ENCODE measurements at places on chromosomes 5 and 9. TPM values are rescaled to one million over a fixed set of nuclear protein-coding genes. Genes with fewer than 3 reads are reported as not detected.

Gene SLIT3
- total RNA-seq, result 30.8 TPM

- peaks cover 12% of the 10 kb centered on the region for H3K4me1 ChIP-seq
- H3K4me3 ChIP-seq, result no peak overlapping the region
- H3K27ac ChIP-seq, result no peak overlapping the region
Observed at GRCh38 chr5:142215915-142216681, 107.5 kb downstream of the NDFIP1 start.

- no peaks in the 10 kb centered on the region for H3K27me3 ChIP-seq
- no peak overlapping the region for H3K4me3 ChIP-seq
- H3K27ac ChIP-seq, result no peak overlapping the region
Observed at GRCh38 chr5:62354028-62354874, 48.2 kb downstream of the KIF2A start.

DNA sequence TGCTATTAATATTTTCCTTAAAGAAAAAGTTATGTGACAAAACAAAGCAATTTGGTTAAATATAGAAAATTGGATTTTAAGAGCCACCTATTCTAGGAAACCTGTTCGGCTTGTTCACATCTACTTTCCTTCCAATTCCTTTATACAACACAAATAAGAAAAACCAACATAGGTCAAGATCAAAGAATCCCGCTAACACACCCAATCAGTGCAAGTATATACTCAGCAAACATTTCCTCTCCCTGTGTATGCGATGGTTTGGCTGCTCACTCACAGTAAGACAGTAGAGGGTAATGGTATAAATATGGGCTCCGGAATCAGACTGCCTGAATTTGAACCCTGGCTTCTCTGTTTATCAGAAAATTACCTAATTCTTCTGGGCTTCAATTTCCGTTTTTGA is 757.5 kb upstream of the ZNF608 start:
- no peak for DNase-seq
- H3K4me3 ChIP-seq, result no peak overlapping the region
- H3K36me3 ChIP-seq, result no peaks in the 10 kb centered on the region
- H3K27me3 ChIP-seq, result no peaks in the 10 kb centered on the region

- H3K27ac ChIP-seq, result no peak overlapping the region
- H3K36me3 ChIP-seq, result no peaks in the 10 kb centered on the region
- H3K27me3 ChIP-seq, result no peaks in the 10 kb centered on the region
- no peak for DNase-seq
- no peak overlapping the region for H3K4me3 ChIP-seq
Observed at GRCh38 chr9:77841739-77842386, 189.7 kb downstream of the GNAQ start.
